ENCODE measurements at places on chromosomes 16 and 17.
A peak's percentile ranks its signal among the peaks of the same experiment; 100 is the strongest.

- no peak for DNase-seq
Observed at GRCh38 chr17:80604009-80604669, 59.5 kb downstream of the RPTOR start.

GRCh38 chr16:86288716-86289294, 221.5 kb upstream of the FOXF1 start:
- no peak for DNase-seq

DNA sequence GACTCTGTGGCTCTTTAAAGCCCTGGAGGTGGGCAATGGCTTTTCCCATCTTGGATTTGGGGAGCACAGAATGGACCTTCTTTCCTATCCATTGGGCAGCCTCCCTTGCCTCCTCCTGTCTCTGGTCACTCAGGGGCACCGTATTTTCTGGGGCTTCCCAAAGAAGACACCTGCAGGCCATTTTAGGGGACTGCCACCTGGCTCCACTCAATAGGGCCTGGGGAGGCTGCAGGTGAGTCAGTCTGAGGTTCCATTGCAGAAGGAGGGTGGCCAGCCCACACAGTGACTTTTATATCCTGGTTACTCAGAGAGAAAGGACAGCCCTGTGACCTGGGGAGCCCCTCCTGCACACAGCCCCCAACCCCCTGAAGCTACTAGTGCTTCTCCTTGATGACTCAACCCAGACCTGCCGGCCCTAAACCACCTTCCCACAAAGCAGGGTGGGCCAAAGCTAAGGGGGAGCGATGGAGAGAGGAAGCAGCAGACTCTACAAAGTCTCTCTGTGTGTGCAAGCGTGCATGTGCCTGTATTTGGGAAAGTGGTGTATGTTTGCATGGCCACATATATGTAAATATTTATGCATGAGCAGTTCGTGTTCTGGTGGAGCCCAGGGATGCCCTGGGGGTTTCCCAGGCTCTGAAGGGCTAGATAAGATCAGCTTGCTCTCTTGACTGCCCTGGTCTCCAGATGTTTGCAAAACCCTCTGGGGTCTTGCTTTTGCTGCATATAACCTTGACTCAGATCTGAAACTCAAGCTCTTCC, 5.0 kb downstream of the CX3CL1 start:
- no peak for DNase-seq

DNA sequence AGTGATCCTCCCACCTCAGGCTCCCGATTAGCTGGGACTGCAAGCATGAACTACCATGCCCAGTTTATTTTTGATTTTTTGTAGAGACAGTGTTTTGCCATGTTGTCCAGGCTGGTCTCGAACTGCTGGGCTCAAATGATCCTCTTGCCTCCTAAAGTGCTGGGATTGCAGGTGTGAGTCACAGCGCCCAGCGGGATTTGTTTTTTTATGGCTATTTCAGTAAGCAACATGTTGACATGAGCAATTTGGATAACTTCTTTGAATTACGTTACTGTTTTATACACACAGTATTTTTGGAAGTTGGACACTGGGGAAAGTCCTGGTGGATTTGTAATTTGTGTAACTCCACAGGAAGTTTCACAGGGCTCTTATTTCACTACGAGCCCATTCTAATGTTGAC, 18.5 kb upstream of the RHOT1 start:
- no peak for DNase-seq

GRCh38 chr17:4903051-4903818, at the start of gene CHRNE:
Gene CHRNE, minus strand, starts transcription at chr17:4903098. Its CDS starts 35 bp downstream, at chr17:4903063.
- DNase-seq, result peak; percentile 52

DNA sequence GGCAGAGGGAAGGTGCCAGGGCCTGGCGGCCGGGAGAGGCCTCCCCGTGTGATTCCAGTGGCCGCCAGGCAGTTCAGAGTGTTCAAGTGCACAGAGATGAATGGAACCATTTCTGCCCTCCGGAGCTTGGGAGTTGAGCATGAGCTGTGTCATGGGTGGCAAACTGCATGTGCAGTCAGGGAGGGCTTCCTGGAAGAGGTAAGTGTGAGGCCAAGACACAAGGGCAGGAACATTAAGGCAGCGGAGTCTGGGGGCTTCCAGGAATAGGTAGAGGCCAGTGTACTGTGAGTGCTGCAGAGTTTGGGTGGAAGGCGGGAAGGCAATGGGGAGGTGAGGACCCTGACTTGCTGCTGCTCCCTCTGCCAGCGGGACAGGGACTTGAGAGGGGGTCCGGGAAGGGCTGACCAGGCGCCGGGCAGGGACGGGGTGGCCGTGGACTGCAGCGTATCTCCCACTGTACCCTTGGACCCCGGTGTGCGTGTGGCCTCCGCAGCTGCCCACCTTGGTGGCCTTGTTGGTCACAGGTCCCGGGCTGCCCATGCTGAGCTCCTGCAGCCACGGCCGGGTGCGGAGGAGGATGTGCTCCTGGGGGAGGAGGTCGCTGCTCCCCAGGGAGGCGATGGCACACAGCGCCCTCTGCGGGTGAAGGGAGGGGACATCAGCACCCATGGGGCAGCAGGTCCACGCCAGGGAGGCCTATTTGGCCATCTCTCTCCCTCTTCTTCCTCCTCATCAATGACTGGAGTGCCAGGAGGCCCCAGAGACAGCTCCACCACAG, 7.5 kb upstream of the CEP131 start:
- no peak for DNase-seq

- DNase-seq, result no peak
Observed at GRCh38 chr17:69669441-69670178, 255.1 kb downstream of the MAP2K6 start.

DNA sequence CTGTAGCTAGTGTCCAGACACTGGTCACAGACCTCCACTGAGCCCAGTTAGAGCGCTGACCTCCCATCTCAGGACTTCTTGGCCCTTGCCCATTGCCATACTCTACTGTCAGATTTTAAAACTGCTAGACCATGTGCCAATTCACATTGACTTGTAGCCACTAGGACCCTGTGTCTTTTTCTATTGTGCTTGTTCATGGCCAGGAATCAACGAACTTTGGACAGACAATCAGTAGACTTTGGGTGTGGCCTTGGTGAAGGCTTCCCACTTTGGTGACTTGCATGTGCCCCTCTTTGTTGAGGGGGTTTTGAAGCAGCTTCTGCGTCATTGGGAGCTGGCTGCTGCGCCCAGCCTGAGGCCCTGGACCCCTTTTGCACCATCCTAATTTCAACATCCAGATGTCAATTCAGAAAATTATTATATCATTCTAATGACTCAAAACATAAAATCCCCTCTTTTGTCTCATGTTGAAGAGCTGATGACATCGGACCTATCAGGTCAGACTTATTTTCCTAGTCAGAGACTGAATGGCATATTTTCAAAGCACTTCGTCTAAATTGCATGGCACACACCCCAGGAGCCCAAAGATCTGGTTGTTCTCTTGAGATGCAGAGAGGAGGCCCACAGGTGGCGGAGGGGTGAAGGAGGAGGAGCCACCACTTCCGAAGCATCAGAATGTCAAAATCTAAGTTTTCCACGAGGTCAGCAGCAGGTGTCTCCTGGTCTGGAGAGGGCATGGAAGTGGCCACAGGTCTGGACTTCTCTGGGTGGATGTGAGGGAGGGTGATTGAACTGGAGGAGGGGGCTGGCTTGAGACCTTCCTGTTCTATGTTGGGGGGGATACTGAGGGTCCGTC, 93.4 kb upstream of the CBX4 start:
- no peak for DNase-seq

Measured in stimulated activated CD4-positive, alpha-beta T cell treated with anti-CD3 and anti-CD28 coated beads, TNF-alpha, amount 100 ng/mL, for 1 hour (primary cell).